ENCODE measurements at places on chromosomes 7 and 10.

GRCh38 chr10:95835149-95835860 is 72.5 kb upstream of the CC2D2B start:
- DNase-seq, result no peak

GRCh38 chr7:137987563-137987962 is 14.3 kb downstream of the CREB3L2 start:
- DNase-seq, result no peak

DNA sequence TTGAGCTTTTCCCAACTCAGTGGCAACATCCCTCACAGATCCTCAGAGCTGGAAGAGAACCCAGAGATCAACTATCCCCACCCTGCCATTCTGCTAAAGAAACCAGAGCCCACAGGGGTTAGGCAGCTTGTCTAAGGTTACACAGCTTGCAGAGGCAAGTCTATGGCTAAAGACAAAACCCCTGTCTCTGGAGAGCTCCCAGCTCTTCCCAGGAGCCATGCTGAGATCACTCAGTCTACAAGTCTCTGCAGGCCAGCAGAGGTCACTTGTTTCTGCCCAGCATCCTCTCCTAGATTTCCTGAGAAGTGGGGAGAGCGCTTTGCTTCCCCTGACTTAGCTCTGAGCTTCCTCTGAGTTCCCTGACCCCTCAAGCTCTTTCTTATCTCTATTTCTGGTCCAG is 28.5 kb upstream of the LOXL4 start:
- DNase-seq, result no peak

DNA sequence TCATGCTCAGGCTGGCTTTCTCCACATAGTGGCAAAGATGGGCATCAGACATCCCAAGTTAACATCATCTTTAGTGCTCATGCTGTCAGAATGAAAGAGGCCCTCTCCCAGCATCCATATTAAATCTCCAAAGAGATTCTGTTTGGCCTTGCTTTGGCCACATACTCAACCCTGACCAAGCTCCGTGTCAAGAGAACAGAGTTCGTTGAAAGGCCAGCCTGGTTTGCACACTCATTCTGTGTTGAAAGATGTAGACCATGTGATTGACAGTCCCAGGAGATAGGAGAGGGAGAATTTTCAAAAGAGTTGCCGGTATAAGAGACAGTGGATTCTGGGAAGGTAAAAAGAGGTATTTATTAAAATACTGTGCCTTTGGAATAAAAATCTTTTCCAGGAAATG is 19.7 kb downstream of the MET start:
- no peak for DNase-seq

GRCh38 chr7:57216340-57216739 is 84.1 kb upstream of the ZNF479 start:
- no peak for DNase-seq

DNA sequence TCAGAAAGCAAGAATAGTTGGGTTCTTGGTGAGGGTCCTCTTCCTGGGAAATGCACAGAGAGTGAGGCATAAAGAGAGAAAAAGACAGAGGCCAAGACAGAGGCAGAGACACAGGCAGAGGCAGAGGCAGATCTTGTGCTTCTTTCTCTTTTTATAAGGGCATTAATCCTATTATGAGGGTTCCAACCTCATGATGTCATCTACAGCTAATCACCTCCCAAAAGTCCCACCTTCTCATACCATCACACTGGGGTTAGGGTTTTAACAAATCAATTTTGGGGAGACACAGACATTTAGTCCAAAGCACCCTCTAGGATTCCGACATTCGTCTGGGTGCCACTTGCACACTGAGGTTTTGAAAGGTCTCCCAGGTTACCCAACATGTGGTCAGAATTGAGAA is 17.8 kb downstream of the KCNK18 start:
- DNase-seq, result no peak

GRCh38 chr7:25908154-25908949 is 243.6 kb upstream of the NFE2L3 start:
- no peak for DNase-seq

DNA sequence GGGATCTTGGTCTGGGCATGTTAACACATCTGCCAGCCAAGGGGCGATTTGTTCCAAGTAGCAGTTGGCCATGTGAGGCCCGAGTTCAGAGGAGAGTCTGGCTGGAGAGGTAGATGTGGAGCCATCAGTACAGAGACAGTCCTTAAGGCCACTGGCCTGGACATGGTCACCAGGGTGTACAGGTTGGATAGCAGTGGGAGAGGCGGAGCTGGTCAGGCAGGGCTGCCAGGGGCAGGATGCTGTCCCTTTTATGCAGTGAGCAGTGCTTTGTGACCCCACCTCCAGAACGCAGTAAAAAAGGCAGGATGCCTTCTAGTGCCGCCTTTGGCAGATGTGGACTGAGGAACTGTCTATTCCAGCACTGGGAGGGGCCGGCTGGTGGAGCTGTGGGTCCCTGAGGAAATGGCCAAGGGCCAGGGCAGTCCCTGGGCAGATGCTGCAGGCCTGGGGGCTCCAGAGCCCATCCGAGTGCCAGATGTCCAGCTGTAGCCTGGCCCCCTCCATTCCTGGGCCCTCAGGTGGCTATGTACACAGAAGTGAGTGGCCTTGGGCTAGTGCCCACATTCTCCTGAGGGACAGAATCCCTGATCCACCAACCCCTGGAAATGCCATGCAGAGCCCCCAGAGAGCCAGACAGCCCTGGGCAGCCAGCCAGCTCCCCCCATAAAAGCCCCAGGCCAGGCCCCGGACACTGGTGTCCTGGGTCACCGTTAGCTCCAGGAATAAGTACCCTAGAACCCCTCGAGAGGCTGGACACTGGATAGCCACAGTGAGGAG is 17.2 kb upstream of the MYL7 start:
- no peak for DNase-seq

DNA sequence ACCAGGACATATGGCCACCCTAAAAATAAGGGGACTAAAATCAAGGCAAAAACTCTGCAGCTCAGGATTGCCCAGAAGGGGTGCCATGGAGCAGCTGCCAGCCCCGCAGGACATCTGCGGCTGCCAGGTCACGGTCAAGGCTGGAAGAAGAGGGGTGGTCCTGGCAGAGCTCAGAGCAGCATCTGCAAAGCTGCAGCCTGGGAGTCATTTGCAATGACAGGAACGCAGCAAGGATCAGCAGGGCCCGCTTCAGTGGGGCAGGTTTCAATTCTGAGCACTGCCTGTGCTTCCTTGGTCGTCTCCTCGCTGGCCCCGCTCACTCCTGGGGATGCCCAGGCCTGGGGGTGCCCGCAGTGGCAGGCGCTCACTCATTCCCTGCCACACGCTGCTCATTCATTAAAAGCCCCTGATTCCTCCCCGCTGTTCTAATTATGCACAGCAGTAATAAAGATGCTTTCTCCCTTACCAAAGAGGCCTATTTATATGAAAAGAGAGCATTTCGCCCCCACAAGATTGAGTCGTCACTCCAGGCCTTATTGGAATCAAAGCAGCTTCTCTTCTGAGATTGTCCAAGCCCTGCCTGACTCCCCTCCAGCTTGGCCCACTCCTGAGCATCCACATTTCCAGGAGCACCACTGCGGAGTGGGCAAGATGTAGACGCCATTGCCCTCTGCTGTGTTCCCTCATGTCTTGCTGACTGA is 4.6 kb downstream of the HSPA12A start:
- no peak for DNase-seq

- DNase-seq, result no peak
Observed at GRCh38 chr7:100483722-100484672, at the start of gene NYAP1. TSS of gene NYAP1 (plus strand) at chr7:100483927. CDS start at chr7:100485312, 1,385 bp downstream.

- no peak for DNase-seq
Observed at GRCh38 chr7:105743351-105744090, 132.9 kb downstream of the ATXN7L1 start.

DNA sequence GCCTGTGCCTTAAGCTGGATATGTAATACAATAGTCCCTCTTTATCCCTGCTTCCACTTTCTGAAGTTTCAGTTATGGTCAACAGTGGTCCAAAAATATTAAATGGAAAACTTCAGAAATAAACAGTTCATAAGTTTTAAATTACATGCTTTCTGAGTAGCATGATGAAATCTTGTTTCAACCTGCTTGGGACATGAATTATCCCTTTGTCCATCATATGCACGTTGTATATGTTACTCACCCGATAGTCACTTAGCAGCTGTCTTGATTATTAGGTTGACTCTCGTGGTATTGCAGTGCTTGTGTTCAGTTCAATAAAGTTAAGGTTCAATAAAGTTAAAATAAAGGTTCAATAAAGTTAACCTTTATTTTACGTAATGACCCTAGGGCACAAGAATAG is 25.5 kb downstream of the C1GALT1 start:
- no peak for DNase-seq

GRCh38 chr10:4278186-4278585 is 493.2 kb upstream of the KLF6 start:
- no peak for DNase-seq

DNA sequence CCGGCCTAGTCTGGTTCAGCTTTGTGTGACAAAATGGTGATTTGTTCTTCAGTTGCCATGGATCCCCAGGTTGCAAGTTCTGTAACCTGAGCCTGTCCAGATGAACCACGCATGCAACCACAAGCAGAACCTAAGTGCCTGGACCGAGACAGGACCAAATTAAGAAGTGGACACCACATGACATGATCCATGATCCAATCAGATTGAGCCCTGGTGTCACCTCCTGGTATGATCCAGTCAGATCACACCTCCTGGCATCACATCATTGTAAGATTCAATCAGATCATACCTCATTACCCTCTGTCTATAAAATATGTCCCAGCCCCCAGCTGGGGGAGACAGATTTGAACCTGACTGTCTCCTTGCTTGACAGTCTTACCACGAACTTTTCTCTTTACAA is 70.0 kb downstream of the MALSU1 start:
- no peak for DNase-seq

DNA sequence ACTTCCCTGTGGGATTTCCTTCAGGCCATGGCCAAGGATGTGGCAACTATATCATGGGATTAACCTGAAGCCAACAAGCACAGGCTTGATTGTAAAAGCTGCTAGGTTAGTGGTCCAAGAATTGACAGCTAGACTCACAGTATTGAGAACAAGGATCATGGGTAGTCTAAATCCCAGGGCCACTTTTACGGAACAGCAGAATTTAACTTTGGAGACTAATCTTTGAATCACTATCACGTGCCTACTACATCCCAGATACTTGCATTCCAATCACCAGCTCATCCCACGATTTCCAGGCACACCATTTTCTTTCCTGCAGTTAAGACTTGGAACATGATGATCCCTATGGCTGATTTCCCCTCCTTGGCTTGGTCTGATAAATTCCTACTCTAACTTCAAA is 65.6 kb upstream of the ADO start:
- no peak for DNase-seq

DNA sequence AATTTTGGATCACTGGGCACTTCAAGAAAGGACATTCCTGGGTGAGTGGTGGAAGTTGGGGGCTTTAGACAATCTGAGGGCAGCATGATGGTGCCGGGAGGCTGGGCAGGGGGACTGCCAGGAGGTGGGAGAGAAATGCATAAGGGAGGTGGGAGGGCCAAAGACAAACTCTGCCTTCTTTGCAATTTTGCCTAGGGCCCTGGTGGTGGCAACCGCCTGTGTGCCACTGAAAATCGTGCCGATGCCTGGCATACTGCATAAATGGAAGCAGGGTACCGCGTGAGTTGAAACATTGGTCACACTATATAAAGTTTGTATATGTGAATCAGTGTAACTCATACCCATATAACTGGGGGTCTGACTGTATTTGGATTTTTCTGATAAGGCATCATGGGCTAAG is 3.3 kb downstream of the LUC7L2 start:
- DNase-seq, result no peak

- DNase-seq, result no peak
Observed at GRCh38 chr7:22633286-22633953, 93.6 kb upstream of the IL6 start.

- no peak for DNase-seq
Observed at GRCh38 chr10:58696736-58697135, 184.1 kb downstream of the BICC1 start.

- no peak for DNase-seq
Observed at GRCh38 chr10:33952692-33953360, 618.4 kb upstream of the NRP1 start.

- DNase-seq, result no peak
Observed at GRCh38 chr7:151390598-151391357, 19.1 kb downstream of the WDR86 start.

DNA sequence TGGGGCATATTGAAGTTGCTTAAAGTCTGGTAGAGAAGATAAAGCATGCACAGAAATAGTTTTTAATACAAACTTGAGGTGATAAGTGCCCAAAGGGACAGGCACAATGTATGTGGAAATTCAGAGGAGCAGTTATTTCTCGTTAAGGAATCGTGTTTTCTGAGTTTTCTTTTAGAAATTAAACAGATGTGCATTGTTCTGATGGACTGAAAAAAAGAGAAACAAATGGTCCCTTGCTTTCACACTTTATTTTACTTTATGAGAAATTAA is 45.6 kb downstream of the CNNM2 start:
- no peak for DNase-seq

DNA sequence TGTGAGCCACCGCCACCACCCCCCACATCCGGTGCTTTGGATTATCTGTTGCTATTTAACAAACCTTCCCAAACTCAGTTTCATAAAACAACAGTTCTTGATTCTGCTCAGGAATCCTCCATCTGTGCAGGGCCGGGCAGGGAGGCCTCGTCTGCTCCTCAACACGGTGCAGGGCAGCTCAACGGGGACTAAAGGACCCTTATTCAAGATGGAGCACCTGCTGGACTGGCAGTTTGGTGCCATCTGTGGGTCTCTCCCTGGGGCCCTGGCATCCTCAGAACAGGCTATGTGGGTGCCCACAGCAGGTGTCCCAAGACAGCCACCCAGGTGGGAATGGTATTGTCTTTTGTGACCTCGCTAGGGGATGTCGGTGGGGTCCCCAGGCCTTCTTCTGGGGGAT is 31.0 kb upstream of the ELFN1 start:
- no peak for DNase-seq

DNA sequence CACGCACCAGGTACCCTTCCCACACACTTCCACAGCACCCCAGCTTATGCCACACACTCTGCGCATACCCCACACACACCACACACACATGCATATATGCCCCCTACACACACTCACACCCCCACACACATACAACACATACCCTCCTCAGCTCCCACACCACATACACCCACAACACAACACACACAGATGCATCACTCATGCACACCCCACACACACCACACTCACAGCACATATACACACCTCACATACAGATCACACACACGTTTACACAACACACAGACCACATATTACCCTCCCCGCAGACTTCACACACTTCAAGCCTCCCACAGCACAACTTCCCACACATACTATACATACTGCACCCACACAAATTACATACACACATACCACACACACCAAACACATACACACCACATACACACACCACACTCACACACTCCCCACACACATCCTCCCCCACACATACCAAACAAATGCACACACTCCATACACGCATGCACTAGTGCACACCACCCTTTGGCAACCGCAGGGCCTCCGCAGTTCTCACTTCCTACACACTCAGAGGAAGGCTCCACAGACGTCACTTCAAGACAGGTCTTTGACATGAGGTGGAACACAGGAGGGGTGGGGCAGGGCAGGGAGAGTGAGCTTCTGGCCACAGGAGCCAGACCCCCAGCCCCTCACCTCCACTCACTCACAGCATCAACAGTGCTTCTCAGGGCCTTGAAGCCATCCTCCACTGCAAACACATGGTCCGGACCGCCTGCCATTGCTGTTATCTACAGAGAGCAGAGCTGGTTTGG is 18.5 kb upstream of the ANTXRL start:
- no peak for DNase-seq

Measured in cortex of kidney (tissue), 1 donor.